ENCODE measurements at places on chromosomes 1 and 21.
A peak's percentile ranks its signal among the peaks of the same experiment; 100 is the strongest.

- peak; percentile 87 for DNase-seq
These were observed 27.9 kb downstream of the RGS5 start for GRCh38 chr1:163174524-163175437.

- no peak for DNase-seq
These were observed 82.9 kb downstream of the ARID4B start for GRCh38 chr1:235244974-235245592.

GRCh38 chr1:206021008-206021625 lies 2.6 kb downstream of the CTSE start:
- no peak for DNase-seq

GRCh38 chr1:171173069-171173468 lies 12.0 kb upstream of the FMO2 start:
- DNase-seq, result no peak

GRCh38 chr21:38284216-38284615 lies 27.4 kb downstream of the KCNJ15 start:
- DNase-seq, result no peak

DNA sequence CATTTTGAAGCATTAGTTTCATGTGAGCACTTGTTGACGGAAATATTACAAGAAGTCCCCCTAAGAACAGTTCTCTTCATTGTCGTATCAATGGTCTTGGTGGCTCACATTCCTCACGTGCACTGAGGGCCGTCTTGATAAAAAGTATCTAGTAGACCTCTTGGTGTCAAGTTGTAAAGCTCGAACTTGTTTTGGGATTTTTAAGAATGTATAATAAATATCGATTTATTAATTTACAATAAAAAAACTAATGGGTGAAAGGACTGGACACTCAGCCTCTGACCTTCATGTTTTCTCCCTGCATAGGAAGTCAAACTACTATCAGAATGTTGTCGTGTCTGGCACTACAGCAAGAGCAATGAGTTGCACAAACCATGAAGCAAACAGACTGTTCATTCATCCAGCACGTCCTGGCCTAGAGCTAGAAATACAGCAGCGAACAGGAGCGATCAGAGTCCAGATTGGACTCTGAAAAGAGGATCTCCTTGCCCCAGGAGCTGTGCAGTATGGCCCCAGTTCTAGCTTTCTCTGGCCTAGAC lies 319.2 kb downstream of the SMYD3 start:
- DNase-seq, result no peak

- DNase-seq, result no peak
These were observed 38.3 kb downstream of the PAFAH2 start for GRCh38 chr1:25959611-25960010.

DNA sequence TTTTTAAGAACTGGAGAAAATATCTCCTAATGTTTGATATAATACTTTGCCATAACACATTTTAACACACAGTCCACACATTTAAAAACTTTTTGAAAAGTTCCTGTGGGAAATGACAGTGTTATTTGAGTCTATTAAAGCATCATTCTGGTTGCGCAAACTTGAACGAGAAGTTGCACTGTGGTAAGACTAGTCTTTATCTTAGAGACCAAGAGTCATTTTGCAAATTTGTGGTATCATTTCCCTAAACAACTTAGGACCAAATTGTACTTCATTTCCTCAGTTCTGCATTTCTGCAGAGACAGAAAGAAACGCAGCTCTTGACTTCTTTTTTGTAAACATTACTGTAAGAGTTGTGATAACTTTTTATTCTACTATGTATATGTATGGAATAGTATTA lies at the start of gene RGS18:
TSS of gene RGS18 (plus strand) at position 282 of the 400 bp plus-strand sequence. CDS start 176 bp downstream, outside the sequence.
- DNase-seq, result no peak

DNA sequence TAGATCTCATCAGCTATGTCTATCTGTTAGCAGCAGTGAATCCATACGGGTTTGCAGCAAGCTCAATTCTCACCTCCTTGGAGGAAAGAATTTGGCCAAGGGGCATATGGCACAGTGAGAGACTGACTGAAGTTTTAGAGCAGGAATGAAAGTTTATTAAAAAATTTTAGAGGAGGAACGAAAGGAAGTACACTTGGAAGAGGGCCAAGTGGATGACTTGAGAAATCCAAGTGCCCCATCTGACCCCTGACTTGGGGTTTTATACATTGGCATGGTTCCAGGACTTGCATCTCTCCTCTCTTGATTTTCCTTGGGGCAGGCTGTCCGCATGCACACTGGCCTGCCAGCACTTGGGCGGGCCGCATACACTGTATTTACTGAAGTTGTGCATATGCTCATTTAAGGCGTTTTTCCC lies 9.2 kb upstream of the OSBPL9 start:
- no peak for DNase-seq

DNA sequence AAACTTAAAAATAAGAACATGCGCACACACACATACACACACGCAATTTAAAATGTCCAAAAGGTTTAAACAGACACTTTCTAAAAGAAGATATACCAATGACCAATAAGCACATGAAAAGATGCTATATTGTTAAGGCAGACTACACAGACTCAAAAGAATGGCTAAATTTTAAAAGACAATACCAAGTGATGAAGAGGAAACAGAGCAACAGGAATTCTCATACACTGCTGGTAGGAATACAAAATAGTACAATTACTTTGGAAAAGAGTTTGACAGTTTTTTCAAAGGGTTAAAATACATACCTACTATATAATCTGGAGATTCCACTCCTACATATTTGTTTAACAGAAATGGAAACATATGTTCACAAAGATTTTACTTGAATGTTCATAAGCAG lies 239.6 kb upstream of the SAMSN1 start:
- DNase-seq, result no peak

DNA sequence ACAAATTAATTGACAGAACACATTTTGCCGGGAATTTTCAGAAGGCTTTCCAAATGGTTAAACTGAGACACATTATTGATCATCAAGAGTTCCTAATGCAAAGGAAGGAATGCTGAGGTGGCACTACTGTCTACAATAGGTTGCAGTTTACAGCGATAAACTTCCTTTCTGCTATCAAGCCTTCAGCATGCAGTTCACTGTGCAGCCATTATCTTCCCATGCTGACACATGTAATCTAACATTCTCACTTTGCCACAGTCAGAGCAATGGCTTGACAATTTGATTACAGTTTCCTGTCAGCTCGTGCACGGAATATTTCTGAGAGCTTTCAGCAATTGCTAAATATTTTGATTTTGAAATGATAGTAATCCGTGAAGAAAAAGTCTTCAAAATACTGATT lies 166.9 kb upstream of the PRMT6 start:
- DNase-seq, result no peak

- no peak for DNase-seq
These were observed 7.8 kb downstream of the ERI3 start for GRCh38 chr1:44347280-44347679.

All from sciatic nerve (tissue), 2 donors.